ENCODE measurements at places on chromosomes 7 and 10. TPM values are rescaled to one million over a fixed set of nuclear protein-coding genes. Genes with fewer than 3 reads are reported as not detected.

- no peak for DNase-seq
Measured at GRCh38 chr10:79059859-79060379, 8.8 kb upstream of the ZMIZ1 start.

DNA sequence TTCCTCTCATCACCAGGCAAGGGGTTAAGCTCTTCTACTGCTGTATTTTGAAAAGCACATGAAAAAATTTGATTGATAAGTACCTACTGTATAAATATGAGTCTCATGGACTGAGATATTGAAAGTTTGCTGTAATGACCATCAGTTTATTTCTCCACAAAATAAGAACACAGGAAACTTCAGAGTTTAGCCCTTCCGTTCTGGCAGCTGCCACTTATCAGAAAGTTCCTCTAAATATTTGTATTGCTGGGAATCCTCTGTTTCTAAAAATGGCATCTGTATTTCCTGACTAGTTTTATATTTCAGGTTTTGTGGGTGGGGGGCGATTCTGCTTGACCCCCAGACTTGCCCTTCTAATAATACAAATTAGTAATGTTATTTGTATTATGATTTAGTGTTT, 92.0 kb downstream of the LYZL2 start:
- DNase-seq: no peak

The SLC18A2 gene
- 1.4 TPM for polyA plus RNA-seq

- DNase-seq: peak; percentile 91
Measured at GRCh38 chr7:155069992-155070751, at the start of gene HTR5A. TSS of gene HTR5A (plus strand) at chr7:155070324. CDS start at chr7:155070900, 576 bp downstream.
